ENCODE measurements at places on chromosomes 2 and 18. TPM values are rescaled to one million over a fixed set of nuclear protein-coding genes. Genes with fewer than 3 reads are reported as not detected.

GRCh38 chr18:25144820-25145219 is 207.1 kb downstream of the ZNF521 start:
- no peak overlapping the region for H3K4me3 ChIP-seq
- no peaks in the 10 kb centered on the region for H3K27me3 ChIP-seq
- no peaks in the 10 kb centered on the region for H3K36me3 ChIP-seq
- no peak for DNase-seq

DNA sequence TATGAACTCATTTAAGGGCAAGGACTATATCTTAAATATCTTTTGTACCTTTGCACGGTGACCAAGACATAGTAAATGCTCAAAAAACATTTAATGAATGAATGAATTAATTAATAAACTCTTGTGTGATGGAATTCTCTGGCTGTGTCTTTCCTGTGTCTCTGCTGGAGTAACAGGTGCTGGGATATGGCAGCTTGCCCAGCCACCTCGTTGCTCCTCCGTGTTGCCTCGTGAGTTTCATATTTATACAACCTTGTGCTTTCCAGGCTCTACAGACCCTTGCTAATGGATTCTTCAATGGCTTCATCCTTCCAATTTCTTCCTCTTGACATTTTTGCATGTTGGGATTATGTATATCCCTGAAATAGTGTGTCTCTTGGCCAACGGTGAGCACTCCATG is 30.4 kb downstream of the CTAGE1 start:
- no peak for DNase-seq
- no peaks in the 10 kb centered on the region for H3K36me3 ChIP-seq
- no peak overlapping the region for H3K27ac ChIP-seq
- H3K27me3 ChIP-seq: no peaks in the 10 kb centered on the region
- H3K4me3 ChIP-seq: no peak overlapping the region

GRCh38 chr2:70854411-70854810 is 18.8 kb upstream of the CD207 start:
- peaks cover 4% of the 10 kb centered on the region for H3K4me1 ChIP-seq
- no peak overlapping the region for H3K27ac ChIP-seq
- no peak for DNase-seq
- H3K4me3 ChIP-seq: no peak overlapping the region
- peaks cover 35% of the 10 kb centered on the region for H3K27me3 ChIP-seq

DNA sequence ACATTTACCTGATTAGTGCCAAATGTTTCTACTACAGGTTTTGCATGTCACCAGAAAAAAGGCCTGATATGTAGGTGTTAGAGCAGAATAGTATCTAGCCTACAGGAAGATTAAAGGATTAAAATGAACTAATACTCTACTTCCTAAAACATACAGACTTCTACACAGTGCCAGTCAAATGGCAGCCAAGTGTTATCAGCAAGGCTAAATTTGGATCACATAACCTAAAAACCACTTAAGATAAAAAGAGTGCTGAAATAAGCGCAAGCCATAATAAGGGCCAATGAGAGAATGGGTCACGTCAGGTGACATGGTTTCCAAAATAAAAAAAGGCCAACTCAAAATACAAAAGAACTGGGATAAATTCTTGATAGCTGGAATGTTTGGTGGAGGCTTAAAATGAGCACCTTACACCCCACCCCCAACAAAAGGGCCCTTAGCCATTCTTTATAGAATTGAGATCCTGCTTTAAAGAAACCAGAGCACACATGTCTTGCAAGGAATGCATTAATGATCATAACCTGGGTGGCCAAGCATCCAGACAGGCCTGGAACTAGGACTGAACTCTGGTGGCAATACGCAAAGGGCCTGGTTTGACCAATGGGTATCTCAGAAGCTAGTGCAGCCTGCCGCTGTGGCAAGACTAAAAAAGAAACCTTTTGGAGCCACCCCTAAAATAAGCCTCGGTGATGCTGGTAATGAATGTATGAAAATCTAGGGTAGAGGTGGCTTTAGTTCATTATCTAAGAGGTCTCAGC is 32.4 kb downstream of the IRS1 start:
- no peak overlapping the region for H3K4me3 ChIP-seq
- H3K27me3 ChIP-seq: no peaks in the 10 kb centered on the region
- H3K36me3 ChIP-seq: no peaks in the 10 kb centered on the region
- no peak for DNase-seq
- no peak overlapping the region for H3K27ac ChIP-seq

GRCh38 chr2:231617059-231617926 is 24.6 kb downstream of the TEX44 start:
- H3K4me3 ChIP-seq: no peak overlapping the region
- H3K27me3 ChIP-seq: no peaks in the 10 kb centered on the region
- H3K4me1 ChIP-seq: peaks cover 30% of the 10 kb centered on the region
- no peak for DNase-seq
- H3K27ac ChIP-seq: no peak overlapping the region

DNA sequence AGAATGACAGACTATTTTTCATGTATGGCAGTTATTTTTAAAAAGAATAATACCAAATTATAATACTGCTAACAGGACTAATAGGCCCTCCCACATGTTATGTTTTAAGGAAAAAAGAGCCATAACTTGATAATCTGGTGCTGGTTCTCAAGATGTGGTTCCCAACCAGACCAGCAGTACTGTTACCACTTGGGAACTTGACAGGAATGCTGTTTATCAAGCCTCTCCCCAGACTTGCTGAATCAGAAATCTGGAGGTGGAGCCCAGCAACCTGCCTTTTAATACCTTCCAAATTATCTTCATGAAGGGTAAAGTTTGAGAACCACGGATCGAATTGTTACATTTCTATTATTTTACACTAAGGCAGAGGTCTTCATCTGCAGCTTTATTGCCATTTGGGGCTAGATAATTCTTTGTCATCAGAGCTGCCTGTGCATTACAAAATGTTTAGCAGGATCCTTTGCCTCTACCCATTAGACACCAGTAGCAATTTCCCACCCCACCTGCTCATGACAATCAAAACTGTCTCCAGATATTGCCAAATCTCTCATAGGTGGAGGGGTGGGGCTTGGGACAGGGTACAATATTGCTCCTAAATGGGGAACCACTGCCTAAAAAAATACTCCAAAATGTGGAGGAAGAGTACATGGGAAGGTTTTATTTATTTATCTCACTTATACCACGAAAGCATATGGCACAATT is 629.6 kb downstream of the ARHGAP15 start:
- no peak overlapping the region for H3K4me3 ChIP-seq
- H3K27ac ChIP-seq: no peak overlapping the region
- peaks cover 30% of the 10 kb centered on the region for H3K4me1 ChIP-seq
- H3K36me3 ChIP-seq: no peaks in the 10 kb centered on the region

DNA sequence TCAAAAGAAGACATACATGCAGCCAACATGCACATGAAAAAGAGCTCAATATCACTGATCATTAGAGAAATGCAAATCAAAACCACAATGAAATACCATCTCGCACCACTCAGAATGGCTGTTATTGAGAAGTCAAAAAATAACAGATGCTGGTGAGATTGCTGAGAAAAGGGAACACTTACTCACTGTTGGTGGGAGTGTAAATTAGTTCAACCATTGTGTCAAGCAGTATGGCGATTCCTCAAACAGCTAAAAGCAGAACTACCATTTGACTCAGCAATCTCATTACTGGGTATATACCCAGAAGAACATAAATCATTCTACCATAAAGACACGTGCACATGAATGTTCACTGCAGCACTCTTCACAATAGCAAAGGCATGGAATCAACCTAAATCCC is 95.5 kb upstream of the XIRP2 start:
- H3K27ac ChIP-seq: no peak overlapping the region
- H3K4me1 ChIP-seq: no peaks in the 10 kb centered on the region
- H3K36me3 ChIP-seq: no peaks in the 10 kb centered on the region
- no peak overlapping the region for H3K4me3 ChIP-seq
- H3K27me3 ChIP-seq: no peaks in the 10 kb centered on the region

DNA sequence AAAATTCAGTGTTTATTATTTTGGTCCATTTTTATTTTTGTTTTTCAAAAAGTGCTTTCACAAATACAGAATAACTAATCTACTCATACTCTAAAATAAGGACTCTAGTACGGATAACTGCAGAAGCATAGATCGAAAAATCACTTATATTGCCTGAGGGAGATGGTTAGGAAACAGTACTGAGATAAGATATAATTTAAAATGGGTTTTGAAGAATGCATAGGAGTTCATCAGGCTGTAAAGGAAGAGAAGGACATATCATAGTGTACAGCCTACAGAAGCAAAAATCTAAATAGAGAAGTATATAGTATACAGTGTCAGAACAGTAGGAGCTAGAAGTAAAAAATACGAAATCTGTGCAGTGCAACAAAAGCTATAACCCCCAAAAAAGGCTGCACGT is 247.4 kb downstream of the SOX11 start:
- DNase-seq: no peak
- peaks cover 28% of the 10 kb centered on the region for H3K4me1 ChIP-seq
- no peaks in the 10 kb centered on the region for H3K27me3 ChIP-seq
- no peak overlapping the region for H3K27ac ChIP-seq

DNA sequence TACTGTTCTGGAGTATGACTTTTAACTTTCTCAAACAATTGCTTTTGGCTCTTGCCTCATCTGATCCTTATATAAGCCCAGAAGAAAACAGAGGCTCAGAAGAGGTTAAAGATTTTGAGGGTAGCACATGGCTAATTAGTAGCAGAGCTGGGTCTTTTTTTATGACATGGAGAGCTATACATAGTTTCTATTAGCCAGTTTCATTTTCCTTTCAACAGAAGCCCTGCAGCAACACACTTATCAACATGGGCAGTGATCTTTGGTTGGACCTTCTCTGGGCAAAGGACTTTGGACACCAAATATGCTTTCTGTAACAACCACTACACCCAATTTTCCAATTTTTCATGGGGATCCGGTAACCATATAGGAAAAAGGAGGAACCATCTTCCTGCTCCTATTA is 64.9 kb downstream of the NCKAP5 start:
- no peak overlapping the region for H3K4me3 ChIP-seq
- no peaks in the 10 kb centered on the region for H3K36me3 ChIP-seq
- H3K27me3 ChIP-seq: no peaks in the 10 kb centered on the region
- H3K4me1 ChIP-seq: peaks cover 21% of the 10 kb centered on the region
- no peak for DNase-seq

GRCh38 chr2:128437204-128437565 is 118.5 kb upstream of the HS6ST1 start:
- DNase-seq: no peak
- no peaks in the 10 kb centered on the region for H3K4me1 ChIP-seq
- H3K36me3 ChIP-seq: no peaks in the 10 kb centered on the region
- H3K27ac ChIP-seq: no peak overlapping the region

- H3K36me3 ChIP-seq: no peaks in the 10 kb centered on the region
- no peaks in the 10 kb centered on the region for H3K27me3 ChIP-seq
- no peak overlapping the region for H3K27ac ChIP-seq
- H3K4me1 ChIP-seq: no peaks in the 10 kb centered on the region
- no peak for DNase-seq
Measured at GRCh38 chr2:147165697-147166382, 679.0 kb upstream of the ACVR2A start.

DNA sequence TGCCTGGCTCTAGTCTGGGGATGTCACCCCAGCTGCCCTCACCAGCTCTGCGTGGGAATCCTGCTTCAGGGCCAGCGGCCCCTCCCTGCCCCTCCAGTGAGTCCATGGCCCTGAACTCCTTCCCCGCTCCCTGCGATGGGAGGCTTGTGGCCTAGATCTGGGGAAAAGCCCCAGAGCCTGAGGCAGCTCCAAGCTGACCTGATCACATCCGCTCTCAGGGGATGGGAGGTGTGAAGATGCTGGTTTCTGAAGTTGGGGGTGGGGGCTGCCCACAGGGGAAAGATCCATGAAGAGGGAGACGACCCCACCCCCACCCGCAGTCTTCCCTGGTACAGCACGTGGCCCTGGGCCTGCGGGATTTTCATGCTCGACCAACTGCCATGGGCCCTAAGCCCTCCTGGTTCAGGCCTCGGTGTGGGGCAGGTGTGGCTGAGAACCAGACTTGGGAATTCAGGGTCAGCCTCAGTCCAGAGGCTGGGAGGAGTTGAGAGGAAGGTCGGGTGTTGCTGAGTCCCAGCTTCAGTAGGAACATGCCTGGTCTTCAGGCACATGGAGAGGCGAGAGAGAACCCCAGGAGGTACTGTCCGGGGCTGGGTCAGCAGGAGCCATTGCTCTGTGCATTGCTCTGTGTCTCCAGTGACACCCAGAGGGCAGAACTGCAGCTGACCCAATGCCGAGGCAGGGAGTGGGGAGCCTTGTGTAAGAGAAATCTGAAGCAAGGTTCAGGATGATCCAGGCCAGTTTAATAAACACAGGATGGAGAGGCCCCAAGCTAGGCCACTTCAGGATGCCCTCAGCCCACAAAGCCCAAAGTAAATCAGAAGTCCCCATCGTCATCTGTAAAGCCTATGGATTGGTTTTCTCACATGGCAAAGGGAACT is 115.1 kb downstream of the CAPN13 start:
- H3K27me3 ChIP-seq: no peaks in the 10 kb centered on the region
- no peak overlapping the region for H3K4me3 ChIP-seq
- H3K4me1 ChIP-seq: peaks cover 4% of the 10 kb centered on the region
- H3K27ac ChIP-seq: no peak overlapping the region
- no peak for DNase-seq
- no peaks in the 10 kb centered on the region for H3K36me3 ChIP-seq

GRCh38 chr2:215105607-215106354 is 32.6 kb downstream of the ABCA12 start:
- no peaks in the 10 kb centered on the region for H3K36me3 ChIP-seq
- no peak overlapping the region for H3K27ac ChIP-seq
- no peak overlapping the region for H3K4me3 ChIP-seq
- DNase-seq: no peak
- no peaks in the 10 kb centered on the region for H3K27me3 ChIP-seq

DNA sequence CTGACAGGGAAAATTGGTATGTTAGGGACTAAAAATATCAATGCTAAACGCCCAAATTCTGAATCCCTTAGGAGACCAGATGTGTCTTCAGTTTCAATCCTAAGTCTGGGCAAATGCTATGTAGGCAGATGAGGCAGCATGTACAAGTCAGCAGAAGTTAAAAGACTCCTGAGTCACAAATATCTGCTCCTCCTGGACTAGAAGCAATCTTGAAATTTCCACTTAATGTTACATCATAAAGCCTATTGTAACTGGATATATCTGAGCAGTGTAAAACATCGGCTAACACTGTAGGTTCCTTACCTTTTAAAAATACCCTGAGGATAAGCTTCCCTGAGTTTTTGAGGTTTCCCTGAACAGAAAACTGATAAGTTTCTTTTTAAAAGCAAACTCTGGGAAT is 1087.6 kb upstream of the PIK3C3 start:
- H3K4me3 ChIP-seq: no peak overlapping the region
- no peak for DNase-seq
- H3K27me3 ChIP-seq: no peaks in the 10 kb centered on the region
- no peak overlapping the region for H3K27ac ChIP-seq

DNA sequence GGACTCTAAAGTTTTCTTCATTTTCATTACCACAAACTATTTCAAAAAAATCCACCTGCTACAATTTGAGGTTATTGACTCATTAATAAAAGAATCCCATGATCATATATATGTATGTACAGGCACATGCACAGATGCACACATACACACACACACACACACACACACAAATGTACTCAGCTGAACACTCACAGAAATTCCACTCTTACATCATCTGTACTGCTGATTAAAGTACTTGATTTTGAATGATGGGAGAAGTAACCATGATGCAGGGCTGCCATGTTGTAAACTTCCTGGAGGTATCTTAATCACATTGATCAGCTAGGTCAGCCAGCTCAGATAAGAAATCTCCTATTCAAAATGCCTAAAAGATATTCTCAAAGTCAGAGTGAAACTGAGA is 1313.2 kb upstream of the NRXN1 start:
- H3K27me3 ChIP-seq: no peaks in the 10 kb centered on the region
- H3K27ac ChIP-seq: no peak overlapping the region

The LANCL1 gene
- total RNA-seq: 122 TPM

The C1QL2 gene
- total RNA-seq: not detected

The CPS1 gene
- total RNA-seq: 86.8 TPM

The ZNF512 gene
- 96.1 TPM for total RNA-seq

The KATNAL2 gene
- 39.9 TPM for total RNA-seq

The UCN gene
- 1.2 TPM for total RNA-seq

The ZNF24 gene
- total RNA-seq: 53.6 TPM

The TRIM43 gene
- total RNA-seq: not detected

The PLB1 gene
- 0.12 TPM for total RNA-seq

The CERKL gene
- 0.25 TPM for total RNA-seq

All from neural progenitor cell (in vitro differentiated cells).